ENCODE measurements at places on chromosomes 7 and 10.

- no peak for DNase-seq
Measured at GRCh38 chr7:135733603-135734342, 5.8 kb upstream of the SLC13A4 start.

GRCh38 chr7:157160433-157160832 lies 21.7 kb downstream of the UBE3C start:
- DNase-seq = no peak

DNA sequence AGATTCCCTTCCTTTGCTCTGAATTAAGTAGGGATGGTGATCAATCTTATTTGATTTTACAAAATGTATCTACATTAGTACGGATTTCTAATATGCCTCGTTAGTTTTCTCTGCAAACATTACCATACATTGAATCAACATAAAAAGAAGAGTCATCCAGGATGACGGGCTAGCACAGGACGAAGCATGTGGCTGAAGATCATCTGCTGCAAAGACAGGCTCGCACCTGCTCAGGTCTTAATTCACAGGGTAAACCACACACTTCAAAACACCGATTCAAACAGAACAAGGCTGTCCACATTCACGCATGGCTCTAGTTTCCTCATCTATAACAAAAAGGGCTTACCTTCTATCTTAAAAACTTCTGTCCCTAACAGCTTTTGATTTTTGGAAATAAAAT lies 323.0 kb downstream of the PARD3 start:
- no peak for DNase-seq

GRCh38 chr10:22285130-22285529 lies 31.1 kb upstream of the COMMD3 start:
- no peak for DNase-seq

GRCh38 chr7:21636694-21637093 lies 93.9 kb downstream of the DNAH11 start:
- DNase-seq = no peak

DNA sequence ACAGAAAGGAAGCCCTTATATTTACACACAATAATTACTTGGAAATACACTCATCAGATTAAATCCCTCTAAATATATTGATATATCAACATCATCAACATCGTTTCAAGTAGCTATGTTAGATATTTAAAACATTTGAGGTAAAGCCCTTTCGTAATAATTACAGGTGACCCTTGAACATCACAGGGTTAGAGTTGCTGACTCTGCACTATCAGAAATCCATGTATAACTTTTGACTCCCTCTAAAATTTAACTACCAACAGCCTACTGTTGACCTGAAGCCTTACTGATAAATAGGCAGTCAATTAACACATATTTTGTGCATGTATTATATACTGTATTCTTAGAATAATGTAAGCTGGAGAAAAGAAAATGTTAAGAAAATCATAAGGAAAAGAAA lies 34.6 kb upstream of the LRRN3 start:
- DNase-seq = no peak

DNA sequence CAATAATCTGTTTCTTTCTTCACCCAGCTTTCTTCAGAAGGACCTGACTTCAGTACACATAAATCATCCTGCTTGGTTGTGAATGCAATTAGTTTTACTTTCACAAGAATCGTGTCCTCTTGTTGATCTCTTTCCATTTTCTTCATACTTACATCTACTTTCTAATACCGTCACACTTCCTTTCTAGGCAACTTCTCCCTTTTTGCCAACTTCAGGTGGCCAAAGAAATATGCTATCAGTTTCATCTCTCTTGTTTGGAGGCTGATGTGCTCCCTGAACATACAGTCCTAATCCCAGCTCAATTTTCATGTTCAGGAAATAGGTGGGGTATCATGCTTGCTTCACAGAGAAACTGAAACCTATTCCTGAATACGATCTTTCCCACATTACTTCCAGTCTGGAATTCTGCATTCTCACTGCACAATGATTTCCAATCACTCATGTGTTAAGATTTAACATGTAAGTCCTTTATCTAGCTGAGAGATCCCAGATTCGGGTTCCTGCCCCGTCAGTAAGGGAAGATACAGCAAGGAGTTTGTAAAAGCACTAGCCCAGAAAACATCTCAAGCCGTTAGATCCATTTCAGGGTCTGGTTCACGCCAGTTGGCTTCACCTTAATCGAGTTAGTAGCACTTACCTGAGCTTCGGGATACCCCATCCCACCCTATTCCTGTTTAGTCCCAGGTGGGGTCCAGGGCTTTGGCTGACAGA lies 994 bp downstream of the SLC25A28 start:
- DNase-seq = peak; percentile 33

GRCh38 chr7:47610506-47611044 lies 28.7 kb upstream of the TNS3 start:
- no peak for DNase-seq

- DNase-seq = no peak
Measured at GRCh38 chr10:10727812-10728211, 289.9 kb upstream of the CELF2 start.

GRCh38 chr10:3528271-3528670 lies 256.7 kb downstream of the KLF6 start:
- no peak for DNase-seq

- no peak for DNase-seq
Measured at GRCh38 chr10:111474786-111475185, 398.0 kb downstream of the ADRA2A start.

- DNase-seq = peak; percentile 22
Measured at GRCh38 chr10:102230264-102230860, 4.3 kb downstream of the ELOVL3 start.

- DNase-seq = peak; percentile 55
Measured at GRCh38 chr7:100465702-100466311, 1.7 kb upstream of the SPACDR start.

- DNase-seq = no peak
Measured at GRCh38 chr7:50712252-50713122, 70.2 kb downstream of the GRB10 start.

- DNase-seq = peak; percentile 76
Measured at GRCh38 chr7:107078517-107078966, 34.0 kb downstream of the PRKAR2B start.

DNA sequence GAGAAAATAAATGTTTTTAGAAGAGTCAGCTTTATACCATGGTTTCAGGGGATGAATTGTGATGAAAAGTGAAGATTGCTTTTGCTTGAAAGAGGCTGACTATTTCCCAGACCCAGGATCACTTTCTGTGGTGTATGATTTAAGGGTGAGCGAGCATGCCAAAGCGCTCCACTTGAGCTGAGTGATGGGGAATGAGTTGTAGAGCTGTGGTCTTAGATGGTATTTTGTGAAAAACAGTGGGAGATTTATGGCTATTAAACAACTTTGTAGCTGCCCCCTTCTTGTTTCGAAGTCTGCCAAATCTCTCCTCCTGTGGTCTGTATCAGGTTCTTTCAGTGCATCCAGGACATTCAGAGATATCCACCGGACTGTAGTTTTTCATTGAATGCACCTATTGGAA lies 888.2 kb downstream of the LRMDA start:
- no peak for DNase-seq

- DNase-seq = no peak
Measured at GRCh38 chr10:43938810-43939209, 290.1 kb upstream of the ZNF32 start.

DNA sequence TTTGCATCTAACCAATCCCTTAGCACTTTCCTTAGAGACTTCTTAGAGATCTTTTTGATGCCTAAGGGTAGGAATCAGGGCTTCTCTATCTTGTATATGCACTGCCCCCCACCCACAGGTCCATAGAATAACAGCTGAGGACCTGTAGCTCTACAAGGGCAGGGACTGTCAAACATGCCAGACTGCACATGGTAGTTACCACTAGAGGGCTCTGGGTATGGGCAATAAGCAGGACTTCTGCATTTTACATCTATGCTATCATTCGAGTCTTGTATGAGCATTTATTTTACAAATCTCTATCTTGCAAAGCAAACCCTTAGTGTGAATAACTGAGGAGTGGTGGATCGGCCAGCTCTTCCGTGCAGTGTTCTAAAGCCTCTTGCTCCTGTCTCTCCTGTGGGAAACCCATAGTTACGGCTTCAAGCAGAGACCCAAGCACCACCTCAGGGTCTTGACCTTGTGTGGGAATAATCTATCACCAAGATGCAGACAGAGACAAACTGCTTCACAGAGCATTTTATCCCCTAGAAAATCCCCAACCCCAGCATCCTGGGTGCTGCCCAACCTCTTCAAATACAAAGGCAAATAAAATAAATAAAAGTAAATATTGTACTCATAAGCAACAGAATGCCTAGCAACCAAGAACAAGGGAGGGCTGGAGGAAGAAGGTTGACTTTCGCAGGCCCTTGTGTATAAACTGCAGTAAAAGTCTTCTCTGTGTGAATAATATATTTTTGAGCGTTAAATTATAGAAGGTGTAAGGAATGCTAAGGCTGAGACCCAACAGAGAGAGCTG lies 219.3 kb downstream of the WDR11 start:
- DNase-seq = no peak

- no peak for DNase-seq
Measured at GRCh38 chr7:31108097-31108657, 56.1 kb downstream of the ADCYAP1R1 start.

DNA sequence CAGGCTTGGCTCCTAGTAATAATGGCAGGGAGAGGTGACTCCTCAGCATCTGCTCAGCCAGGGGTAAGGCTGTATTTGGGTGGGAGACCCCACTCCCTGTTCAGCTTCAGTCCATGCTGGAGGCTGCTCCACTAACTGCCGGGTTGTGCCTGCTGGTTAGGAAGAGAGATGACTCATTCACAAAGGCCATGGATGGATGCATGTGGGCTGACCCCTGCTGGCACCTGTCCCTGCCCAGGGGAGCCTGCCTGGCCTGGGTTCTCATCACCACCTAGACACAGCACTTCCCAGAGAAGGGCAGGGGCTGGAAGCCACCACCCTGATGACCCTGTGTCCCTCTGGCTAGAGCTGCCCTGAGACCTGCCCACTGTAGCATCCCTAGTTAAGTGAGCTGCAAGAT lies 59.0 kb downstream of the VSTM4 start:
- no peak for DNase-seq

DNA sequence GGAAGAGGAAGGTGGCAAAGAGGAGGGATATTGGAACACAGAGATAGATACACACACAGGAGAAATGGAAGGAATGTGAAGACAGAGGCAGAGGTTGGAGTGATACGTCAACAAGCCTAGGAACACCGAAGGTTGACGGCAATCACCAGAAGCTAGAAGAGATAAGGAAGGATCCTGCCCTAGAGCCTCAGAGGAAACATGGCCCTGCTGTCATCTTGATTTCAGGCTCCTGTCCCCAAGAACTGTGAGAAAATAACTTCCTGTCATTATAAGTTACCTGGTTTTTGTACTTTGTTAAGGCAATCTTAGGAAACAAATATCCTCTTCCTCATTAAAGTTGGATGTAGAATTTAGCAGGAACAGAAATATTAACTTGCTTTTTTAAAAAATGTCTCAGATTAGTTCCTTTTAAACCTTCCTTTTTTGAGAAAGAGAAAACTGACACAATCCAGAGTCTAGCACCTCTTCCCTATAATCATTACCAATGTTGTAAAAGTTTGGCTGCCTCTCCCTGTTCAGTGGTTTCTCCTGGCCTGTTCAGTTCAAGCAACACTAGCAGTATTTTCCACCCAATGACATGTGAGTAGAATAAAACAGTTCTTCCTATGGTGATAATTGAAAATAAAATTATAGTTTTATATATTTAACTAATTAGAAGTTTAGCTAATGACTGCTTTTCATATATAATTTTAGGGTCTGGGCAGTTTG lies 28.8 kb upstream of the GNAI1 start:
- no peak for DNase-seq

DNA sequence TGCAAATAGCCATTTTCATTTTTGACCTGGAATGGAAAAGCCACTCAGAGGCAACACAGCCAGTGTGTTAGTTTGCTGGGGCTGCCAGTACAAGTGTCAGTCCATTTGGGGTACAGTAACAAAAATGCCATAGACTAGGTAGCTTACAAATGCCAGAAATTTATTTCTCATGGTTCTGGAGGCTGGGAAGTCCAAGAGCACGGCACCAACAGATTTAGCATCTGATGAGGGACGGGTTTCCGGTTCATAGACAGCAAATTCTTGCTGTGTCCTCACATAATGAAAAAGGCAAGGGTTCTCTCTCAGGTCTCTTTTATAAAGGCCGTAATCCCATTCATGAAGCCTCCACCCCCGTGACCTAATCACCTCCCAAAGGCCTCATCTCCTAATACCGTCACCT lies 418.2 kb downstream of the TYW1 start:
- DNase-seq = no peak

DNA sequence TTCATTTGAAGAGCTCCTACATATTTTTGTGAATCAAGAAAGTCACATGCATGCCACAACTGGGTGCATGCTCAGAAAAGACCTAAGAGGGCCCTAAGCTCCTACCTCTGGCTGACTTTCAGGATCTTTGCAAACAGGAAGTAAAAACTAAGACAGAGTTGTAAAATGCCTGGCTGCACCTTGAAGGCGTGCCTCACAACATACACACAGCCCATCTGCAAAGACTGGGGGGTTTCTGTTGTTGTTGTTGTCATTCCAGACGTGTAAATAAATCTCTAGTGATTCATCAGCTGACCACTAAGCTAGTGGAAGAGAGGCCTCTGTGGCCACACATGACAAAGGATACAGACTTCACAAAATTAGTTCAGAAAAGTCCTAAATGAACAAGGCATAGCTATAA lies 31.8 kb downstream of the SMURF1 start:
- no peak for DNase-seq

- no peak for DNase-seq
Measured at GRCh38 chr10:43843321-43844101, 194.8 kb upstream of the ZNF32 start.

DNA sequence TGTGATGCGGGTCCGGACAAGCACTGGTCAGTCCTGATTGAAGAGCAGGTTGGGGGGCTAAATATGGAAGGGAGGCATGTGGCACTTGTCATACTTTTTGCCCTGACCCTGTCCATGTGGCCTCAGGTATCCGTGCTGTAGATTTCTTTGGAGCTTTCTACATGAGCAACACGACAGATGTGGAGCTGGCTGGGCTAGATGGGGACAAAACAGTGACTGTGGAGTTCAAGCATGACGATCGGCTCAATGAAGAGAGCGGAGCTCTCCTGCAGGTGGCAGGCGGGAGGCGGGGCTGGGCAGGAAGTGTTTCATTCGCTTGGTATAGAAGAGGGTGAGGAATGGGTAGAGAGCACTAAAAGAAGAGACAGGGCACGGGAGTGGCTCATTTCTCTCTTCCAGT lies 13.0 kb upstream of the CHCHD1 start:
- DNase-seq = no peak

- no peak for DNase-seq
Measured at GRCh38 chr7:148856891-148857290, 27.2 kb downstream of the EZH2 start.

DNA sequence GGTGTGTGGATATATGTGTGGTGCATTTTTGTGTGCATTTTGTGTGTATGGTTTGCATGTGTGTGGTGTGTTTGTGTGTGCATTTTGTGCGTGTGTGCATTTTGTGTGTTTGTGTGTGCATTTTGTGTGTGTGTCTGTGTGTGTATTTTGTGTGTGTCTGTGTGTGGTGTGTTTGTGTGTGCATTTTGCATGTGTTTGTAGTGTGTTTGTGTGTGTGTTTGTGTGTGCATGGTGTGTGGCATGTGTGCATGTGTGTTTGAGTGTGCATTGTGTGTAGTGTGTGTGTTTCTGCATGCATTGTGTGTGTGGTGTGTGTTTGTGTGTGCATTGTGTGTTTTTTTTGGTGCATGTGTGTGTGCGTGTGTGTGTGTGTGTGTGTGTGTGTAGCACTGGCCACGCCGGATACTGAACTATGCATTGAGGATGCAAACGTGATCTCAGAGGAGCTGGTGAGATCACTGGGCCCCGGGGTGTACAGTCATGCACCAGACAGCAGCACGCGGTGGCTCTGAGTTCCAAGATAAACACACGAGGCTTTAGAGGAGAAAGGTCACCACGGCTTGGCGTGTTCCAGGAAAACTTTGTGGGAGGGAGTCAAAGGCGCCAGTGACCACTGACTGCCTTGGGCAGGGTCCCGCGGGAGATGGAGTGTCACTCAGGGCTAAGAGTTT lies 106.6 kb upstream of the SHH start:
- DNase-seq = no peak

Data from hematopoietic multipotent progenitor cell treated with erythropoietin and hydrocortisone succinate and interleukin-3 and kit ligand, for 17 days (in vitro differentiated cells).